Cortex of kidney (tissue), 1 donor: ENCODE measurements at places on chromosomes 1 and 21.

DNA sequence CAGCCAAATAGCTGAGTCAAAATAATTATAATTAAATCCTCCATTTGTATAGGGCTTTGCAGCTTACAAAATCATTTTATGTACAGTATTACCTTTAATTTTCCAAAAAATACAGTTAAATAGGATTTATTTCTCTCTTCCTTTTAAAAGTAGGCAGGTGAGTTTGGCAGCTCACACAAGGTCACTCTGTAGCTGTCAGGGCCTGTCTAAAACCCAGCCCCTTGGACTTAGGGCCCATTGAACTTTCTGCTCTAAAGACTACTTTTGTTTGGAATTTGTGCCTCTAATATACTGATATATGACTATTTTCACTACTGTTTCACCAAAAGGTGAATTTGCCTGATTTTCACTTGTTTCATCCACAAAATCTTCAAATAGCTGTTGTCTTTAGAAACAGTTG lies 10.3 kb downstream of the ROR1 start:
- DNase-seq = no peak

DNA sequence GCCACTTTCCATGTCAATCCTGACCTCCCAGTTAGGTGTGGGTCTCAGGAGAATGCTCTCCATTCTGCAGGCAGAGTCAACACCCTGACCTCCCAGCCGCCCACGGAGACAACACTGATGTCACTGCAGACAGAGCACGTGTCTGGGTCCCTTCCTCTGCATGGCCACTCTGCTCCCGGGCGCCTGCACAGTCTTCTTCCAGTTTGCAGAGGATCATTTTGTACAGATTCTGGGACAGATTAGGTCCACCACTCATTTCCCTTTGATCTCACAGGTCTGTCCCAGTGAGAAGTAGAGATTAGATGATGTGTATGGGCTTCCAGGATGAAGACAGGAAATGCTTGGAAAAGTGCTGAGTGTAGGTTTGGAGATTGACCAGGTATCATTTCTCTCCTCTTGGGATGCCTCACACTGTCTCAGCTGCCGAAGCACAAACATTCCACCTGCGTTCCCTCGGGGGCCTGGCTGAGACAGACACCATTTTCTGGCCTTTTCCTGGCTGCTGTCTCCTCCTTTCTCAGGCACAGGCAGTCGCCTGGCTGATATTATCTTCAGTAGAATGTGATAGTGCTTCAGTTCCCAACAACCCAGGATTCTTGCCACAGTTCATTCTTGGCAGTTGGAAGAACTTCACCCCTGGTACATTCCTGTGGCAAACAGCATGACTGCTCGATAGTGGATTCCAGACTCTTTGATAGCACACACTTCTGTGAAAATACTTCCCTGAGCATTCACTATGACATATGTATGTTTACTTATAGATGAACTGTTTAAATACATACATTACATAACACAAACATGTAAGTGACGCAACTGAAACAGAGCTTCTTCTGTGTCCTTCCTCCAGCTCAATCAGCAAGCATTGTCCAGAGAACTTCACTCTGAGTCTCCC lies 7.9 kb downstream of the MYBPHL start:
- no peak for DNase-seq

GRCh38 chr1:19764848-19765247 lies 34.9 kb downstream of the TMCO4 start:
- no peak for DNase-seq

GRCh38 chr1:78303620-78304019 lies 187.2 kb upstream of the PTGFR start:
- DNase-seq = no peak

DNA sequence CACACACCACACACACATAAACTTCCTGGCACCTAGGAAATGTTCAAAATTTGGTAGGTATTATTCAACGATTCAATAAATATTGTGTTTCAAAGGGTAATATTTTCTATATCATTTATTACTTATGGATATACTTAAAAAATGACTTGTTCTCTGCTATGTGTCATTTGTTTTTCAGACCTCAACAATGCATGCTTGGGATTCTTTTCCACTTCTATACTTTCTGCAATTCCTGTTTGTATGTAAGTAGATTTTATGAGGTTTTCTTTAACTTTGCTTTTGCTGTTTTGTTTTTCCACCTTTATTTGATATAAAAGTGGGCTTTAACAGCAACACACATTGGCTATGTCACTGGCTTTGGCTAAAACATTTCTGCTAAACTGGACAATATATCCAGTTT lies 3.5 kb downstream of the CEP170 start:
- no peak for DNase-seq

DNA sequence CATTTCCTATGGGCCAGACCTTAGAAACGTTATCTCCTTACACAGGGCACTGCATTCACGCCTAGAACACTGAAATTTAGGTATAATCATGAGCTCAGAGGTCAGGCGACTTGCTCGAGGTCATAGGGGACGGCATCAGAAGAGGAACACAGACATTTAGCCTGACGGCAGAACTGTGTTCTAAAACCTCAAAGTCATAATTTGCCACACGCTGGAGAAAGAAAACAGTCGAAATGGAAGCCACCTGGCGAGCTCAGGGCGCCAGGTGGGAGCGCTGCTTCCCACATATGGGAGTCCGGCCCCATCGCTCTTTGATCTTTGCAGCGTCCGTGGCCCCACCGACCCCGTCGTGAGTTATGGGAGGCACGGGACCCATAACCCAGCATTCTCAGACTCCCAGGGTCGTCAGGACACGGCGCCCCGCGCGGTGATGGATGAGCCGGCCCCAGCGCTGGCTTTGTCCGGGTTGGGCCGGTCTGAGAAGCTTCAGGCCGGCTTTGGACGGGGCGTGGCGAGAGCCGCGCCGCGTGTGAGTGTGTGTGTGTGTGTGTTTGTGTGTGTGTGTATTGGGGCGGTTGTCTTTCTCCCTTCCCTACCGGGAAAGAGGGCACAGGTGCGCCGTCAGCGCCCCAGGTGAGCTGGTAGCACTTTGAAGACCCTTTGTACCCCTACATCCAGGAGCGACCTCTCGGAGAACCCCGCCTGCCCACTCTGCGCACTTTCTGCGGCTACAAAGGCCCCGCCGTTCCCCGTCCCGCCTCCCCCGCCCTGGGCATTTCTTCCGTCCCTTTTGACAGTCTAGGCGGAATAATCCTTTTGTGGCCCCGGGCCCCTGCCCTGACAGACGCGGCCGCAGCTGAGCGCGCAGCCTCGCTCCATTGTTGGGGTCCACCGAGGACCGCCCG lies 861 bp upstream of the DRAXIN start:
- no peak for DNase-seq

DNA sequence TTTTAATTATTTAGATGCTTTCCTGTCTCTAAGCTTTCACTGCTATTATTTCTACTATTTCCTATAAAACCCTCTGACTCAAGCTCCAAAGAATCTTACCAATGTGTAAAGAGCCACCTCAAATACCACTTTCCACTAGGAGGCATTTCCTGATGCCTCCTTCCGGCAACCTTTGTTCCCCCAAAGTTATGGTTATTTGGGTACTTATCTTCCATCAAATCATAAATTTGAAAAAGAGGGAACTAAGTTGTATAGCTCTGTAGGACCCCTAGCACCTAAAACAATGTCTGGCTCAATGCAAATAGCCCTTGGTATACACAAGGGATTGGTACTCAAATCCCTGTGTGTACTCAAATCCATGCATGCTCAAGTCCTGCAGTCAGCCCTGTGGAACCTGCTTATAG lies 79.6 kb downstream of the NME7 start:
- no peak for DNase-seq

GRCh38 chr21:14114251-14114650 lies 96.5 kb downstream of the LIPI start:
- DNase-seq = no peak

DNA sequence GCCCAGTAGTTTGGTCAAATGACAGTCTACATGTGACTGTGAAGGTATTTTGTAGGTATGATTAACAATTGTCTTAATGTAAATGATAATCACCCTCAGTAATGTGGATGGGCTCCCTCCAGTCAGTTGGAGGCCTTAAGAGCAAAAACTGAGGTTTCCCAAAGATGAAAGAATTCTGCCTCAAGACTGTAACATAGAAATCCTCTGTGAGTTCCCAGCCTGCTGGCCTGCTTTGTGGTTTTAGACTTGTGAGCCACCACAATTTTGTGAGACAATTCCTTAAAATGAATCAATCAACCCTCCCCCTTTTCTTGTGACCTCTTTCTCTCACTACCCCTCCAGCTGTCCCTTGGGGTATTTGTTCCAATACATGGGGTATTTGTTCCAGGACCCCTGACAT lies 226.4 kb upstream of the DPYD start:
- DNase-seq = no peak

DNA sequence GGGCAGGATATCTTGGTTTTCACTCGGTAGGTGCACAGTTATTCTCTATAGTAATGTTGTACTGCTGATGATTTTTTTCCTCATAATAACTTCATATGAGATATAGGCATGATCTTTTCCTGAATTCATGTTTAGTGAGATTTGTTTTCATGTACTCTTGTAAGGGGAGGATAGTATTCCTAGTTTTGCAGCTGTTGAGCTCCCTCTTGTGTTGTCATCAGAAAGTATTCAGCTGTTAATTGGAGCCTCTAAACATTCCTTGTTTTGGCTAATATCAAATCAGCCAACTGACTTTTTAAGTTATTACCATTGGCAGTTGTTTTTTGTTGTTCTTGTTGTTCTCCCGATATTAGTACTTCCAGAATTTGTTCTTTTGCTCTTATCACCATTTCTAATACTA lies 24.4 kb downstream of the OR10R2 start:
- DNase-seq = no peak

GRCh38 chr21:15735409-15735808 lies 5.6 kb downstream of the USP25 start:
- no peak for DNase-seq
